ENCODE measurements at places on chromosomes 6 and 20.

- DNase-seq: no peak
Observed at GRCh38 chr6:166417285-166417691, 34.5 kb upstream of the MPC1 start.

DNA sequence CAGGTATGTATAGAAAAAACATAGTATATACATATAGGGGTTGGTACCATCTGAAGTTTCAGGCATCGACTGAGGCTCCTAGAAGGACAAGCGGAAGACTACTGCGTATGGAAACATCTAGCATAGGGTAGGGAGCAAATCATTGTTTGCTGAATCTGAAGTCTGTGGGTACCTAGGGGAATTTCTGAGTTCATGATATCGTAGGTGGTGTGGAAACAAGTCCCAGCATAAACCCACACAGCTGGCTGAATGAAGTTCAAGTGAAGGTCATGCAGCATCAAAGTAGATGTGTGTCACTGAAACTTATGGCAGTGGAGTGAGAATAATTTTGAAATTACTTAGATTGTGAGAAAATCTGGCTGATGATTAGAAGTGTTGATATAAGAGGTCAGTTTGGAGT, 39.4 kb downstream of the MAP7 start:
- DNase-seq: no peak

DNA sequence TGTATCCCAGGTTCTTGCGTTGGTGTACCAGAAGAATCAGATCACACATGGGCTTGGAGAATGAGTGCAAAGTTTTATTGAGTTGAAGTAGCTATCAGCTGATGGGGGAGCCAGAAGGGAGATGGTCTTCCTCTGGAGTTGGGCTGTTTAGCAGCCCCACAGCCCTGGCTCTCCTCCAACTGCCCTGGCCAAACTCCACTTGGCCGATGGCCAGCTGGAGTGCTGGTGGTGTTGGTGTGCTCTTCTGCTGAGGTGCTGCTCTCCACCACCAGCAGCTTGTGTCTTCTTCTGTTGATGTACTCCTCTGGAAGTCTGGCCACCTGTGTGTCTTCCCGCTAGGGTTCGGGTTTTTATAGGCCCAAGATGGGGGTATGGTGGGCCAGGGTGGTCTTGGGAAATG, 172.8 kb downstream of the TINAG start:
- DNase-seq: no peak

DNA sequence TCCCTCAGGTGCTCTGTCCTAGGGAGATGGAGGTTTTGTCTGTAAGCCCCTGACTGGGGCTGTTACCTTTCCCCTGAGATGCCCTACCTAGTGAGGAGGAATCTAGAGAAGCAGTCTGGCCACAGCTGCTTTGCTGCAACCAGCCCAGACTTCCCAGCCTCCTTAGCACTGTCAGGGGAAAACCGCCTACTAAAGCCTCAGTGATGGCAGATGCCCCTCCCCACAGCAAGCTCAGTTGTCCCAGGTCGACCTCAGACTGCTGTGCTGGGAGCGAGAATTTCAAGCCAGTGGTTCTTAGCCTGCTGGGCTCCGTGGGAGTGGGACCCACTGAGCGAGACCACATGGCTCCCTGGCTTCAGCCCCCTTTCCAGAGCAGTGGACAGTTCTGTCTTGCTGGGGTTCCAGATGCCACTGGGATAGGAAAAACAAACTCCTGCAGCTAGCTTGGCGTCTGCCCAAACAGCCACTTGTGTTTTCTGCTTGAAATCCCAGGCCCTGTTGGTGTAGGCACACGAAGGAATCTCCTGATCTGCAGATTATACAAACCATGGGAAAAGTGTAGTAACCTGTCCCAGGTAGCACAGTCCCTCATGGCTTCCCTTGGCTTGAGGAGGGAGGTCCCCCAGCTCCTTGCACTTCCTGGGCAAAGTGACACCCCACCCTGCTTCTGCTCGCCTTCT, 146.4 kb upstream of the PROKR2 start:
- DNase-seq: no peak

DNA sequence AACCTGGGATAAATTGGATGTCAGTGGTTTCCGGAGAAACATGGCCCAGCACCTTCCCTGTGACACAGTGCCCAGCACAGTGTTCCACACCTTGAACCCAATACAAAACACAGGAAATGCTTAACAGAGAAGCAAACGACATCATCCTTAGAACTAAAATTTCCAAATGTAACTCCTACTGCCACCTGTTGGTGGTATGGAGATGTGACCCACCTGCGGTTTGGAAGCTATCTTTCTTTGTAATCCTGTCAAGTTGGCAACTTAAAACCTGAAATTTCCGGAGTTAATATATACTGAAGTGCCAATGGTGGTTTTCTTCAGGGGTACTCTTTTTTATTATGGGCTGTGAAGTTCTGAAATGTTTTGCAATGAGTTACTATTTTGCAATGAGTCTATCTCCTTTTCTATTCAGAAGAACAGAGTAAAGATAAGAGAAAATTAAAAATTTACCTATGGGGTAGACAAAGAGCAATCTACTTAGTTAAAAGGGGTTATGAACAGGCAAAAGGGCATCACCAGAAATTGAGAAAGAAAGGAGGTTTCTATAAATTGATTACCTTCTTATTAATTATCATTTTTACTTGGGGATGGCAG, 658.8 kb downstream of the PTPRT start:
- DNase-seq: no peak

- DNase-seq: no peak
Observed at GRCh38 chr6:168525114-168525513, 84.1 kb downstream of the SMOC2 start.

DNA sequence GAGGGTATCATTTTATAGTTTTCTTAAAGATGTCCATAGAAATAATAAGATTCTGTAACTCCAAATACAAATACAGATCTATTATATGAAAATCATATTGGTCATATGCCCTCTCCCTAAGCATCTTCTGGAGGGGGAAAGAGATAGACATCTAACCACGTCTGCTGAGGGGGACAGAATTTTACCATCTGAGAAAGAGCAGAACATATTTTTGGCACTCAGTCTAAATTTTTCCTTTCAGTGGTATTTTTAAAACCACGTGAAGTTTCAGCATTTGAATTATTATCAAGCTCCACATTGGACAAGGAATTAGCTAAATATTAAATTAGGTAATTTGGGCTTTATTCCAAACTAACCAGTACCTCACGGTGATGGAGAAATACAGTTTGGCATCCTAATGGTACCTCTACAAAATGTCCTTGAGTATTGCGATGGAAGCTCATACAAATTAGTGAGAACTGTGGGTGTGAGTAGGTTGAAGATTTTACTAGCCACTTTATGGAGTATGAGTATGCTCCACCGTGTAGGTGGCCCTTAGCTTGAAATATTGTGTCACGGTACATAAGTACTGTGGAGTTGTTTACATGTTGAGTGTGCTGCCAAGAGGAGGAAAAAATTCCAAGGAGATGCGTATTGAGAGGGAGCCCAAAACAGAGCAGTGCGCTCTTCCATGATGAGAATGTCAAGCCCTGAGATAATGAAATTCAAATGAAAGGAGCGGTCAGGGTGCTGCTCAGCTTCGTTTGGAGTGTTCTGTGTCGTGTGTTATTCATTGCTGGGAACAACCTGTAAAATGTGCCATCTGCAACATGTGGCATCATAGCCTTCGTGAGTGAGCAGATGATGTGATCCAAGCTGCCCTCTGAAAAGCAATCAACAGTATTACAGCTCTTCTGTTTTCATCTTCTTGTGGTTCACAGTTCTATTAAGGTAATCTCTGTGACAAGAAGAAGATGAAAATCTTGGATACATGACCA, 48.4 kb upstream of the PHACTR2 start:
- no peak for DNase-seq

DNA sequence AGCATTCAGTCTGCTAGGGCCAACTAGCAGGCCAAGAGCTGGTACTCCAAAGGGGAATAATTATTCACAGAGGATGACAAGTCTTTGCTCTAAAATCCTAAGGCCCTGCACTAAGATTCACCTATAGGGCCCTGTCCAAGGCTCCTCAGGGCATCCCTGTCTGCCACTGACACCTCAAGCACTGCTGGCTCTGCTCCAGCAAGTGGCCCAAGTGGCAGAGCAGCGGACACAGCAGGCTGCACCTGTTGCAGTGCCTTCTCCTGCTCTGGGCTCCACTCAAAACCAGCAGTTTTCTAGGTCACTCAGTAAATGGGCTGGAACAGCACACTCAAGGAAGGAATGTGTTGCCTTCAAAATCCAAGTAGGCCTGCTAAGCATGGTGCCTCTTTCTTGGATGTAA, 36.4 kb upstream of the SMOC2 start:
- no peak for DNase-seq

GRCh38 chr6:139917951-139918630, 543.6 kb upstream of the CITED2 start:
- no peak for DNase-seq

DNA sequence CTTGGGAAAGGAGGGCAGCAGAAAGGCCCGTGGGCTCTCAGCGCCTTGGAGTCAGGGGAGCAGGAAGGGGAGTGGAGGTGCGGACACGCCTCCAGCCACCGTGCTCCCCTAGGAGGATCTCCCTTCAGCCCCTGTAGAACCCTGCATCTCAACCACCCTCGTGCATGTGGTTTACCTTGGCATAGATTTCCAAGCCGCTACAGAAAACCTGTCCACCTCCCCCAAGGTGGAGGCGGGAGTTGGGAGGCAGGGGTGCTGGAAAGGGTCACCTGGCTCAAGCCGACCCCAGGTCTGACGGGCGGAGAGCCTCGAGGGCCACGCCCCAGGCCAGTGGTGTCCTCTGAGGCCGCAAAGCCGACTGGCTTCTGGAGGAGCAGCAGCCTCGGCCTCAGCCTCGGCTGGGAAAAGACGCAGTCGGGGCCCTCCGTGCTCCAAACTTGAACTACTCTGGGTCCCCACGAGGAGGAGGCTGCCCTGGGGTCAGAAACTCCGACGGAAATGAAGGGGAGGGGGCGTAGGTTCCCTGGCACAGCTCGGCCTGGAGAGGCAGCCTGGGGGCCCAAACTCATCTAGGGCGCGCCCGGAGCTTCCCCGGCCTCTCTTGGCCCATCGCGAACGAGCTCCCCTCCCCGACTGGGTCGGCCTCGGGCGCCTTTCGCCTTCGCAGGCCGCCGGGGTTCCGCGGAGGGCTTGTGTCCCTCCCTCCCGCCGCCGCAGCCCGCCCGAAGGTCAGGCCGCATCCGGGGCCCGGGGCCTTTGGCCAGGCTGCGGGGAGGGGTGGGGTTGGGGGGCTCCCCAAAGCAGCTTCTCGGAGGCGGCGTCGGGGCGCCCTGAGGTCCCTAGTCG, 6.3 kb upstream of the FOXF2 start:
- no peak for DNase-seq

DNA sequence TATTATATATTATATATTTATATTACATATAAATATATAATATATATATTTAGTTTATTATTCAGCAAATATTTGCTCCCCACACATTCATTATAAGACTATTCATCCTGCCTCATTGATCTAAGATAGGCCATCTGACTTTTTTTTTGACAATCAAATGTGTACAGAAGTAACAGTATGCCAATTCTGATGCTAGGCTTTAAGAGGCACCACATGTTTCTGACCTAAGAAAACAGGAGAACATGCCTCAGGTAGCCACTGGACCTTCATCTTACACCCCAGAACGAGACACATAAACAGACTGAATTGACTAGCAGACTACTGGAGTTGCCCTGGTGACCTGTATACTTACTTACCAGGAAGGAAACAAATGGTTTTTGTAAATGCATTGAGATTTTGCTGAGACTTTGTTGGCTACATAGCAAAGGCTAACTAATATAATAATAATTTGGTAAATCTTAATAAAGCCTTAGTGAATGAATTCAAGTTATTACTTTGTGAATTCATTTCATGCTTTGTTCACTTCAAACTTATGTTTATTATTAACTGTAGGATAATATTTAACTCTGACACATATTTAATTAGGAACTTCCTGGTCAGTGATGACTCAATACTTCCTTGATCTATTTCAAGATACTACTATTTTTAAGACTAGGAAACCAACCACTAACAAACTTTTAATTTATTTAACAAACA, 13.4 kb upstream of the MYO6 start:
- DNase-seq: no peak

DNA sequence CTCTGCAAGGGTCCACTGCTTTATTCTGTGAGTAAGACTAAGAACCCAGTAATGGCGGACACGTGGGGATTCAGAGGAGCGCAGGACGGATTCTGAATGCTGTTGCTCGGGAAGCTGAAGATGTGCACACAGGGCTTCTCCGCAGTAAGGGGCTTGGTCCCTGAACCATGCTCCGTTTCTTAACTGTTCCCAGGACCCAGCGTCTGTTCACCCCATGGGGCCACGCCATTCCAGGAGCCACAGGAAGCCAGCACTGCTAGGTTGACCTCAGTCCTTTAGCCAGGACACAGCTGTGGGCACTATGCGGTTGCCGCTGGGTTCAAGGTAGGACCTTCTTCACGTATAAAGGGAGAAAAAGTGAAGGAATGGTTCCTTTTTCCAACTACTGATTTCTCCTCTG, 59.8 kb downstream of the IRF4 start:
- DNase-seq: no peak

DNA sequence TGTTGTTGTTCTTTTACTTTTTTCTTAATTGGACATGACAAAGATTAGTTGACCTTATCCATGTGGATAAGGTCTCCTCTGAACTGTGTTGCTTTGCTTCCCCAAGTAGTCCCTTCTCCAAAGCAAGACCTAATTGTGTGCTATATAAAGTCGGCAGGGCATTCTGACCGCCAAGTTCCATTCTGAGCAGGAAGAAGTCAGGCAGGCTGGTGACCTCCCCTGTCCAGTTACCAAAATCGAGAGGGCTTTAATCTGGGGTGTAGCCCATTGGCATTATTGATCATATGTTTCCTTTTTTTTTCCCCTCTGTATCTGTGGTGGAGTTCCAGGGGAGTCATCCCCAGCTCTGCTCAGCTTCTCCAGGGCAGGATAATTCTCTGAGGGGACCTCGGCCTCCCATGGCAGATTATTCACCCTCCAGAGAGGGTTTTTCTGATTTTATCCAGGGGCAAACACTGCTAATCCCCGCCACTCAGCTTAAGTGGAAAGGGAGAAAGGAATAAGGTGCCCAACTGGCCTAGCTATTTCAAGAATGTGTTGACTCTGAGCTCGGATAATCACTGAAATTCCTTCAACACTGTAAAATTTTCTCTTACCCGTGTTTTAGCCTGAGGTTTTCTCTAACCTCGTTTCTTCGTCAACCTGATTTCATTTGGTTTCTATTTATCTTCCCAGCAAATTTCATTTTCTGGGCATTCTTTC, 71.8 kb upstream of the L3MBTL3 start:
- DNase-seq: no peak

GRCh38 chr6:107517274-107517673, 27.4 kb downstream of the SOBP start:
- DNase-seq: no peak

- DNase-seq: no peak
Observed at GRCh38 chr6:53892707-53893106, 97.9 kb downstream of the LRRC1 start.

DNA sequence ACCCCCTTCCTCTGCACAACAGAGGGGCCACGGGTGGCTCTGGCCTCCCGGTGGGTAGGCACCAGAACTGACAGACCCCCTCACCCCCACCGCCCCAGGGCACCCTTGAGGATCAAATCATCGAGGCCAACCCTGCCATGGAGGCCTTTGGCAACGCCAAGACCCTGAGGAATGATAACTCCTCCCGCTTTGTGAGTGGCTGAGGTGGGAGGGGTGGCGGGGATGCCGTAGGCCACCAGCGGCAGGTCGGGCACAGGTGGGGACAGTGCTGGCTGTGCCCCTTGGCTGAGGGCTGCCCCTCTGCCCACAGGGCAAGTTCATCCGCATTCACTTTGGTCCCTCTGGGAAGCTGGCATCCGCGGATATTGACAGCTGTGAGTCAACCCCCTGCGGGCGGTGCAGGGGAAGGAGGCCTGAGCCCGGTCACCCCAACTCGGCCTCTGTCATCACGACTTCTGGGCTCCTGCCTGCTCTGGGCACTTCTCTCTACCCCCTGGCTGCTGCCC, 29.1 kb downstream of the MYH7B start:
- no peak for DNase-seq

All from stimulated activated effector memory CD8-positive, alpha-beta T cell treated with anti-CD3 and anti-CD28 coated beads, Interleukin-12 subunit alpha, Interleukin-12 subunit beta, amount 100 ng/mL, for 72 hours (primary cell).